ENCODE measurements at places on chromosomes 4 and X.
A peak's percentile ranks its signal among the peaks of the same experiment; 100 is the strongest.

DNA sequence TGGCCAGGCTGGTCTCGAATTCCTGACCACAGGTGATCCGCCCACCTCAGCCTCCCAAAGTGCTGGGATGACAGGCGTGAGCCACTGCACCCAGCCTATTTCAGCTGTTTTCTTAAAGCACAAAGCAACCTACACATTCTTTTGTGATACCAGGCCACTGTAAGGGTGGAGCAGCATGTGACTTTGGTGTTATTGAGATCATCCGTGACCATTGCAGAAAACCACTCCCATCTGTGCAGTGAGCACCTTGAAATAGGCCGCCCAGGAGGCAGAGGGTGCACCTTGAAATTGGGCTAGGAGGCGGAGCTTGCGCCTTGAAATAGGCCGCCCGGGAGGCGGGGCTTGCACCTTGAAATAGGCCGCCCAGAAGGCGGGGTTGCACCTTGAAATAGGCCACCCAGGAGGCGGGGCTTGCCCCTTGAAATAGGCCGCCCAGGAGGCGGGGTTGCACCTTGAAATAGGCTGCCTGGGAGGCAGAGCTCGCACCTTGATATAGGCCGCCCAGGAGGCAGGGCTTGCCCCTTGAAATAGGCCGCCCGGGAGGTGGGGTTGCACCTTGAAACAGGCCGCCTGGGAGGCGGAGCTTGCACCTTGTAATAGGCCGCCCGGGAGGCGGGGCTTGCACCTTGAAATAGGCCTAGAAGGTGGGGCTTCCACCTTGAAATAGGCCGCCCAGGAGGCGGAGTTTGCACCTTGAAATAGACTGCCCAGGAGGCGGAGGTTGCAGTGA, 9.0 kb upstream of the SLC25A6 start:
- DNase-seq, result peak; percentile 12

DNA sequence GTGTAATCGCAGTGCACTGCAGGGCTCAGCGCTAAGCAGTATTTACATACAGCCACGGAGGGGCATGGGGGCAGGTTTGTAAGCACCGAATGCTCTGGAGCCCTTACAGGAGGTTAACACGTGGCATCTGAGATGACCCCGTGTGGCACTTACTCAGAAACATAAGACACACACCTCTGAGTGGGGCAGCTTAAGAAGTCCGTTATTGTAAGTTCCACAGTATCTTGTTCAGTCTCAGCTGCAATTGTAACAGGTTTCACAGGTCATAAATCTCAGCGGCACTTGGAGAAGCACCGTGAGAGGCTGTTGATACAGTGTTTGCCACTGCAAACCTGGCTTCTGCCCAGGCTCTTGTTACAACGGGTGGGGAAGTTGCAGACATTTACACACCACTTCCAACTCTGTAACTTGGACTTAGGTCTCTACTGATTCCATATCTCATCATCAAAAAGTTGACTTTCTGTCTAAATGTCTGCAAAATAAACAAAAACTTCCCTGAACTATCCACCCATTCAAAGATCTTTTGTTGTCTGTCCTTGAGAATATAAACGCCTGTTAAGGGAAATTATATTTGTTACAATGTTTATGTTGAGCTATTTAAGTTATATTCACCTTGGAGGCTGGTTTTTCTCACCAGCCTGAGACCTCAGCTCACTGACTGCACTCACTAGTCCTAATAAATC, 10.3 kb downstream of the CPLX1 start:
- DNase-seq, result no peak

GRCh38 chr4:76969941-76970529, 20.5 kb downstream of the SEPTIN11 start:
- DNase-seq, result no peak

- DNase-seq, result no peak
Measured at GRCh38 chr4:114271031-114271430, 291.6 kb upstream of the ARSJ start.

DNA sequence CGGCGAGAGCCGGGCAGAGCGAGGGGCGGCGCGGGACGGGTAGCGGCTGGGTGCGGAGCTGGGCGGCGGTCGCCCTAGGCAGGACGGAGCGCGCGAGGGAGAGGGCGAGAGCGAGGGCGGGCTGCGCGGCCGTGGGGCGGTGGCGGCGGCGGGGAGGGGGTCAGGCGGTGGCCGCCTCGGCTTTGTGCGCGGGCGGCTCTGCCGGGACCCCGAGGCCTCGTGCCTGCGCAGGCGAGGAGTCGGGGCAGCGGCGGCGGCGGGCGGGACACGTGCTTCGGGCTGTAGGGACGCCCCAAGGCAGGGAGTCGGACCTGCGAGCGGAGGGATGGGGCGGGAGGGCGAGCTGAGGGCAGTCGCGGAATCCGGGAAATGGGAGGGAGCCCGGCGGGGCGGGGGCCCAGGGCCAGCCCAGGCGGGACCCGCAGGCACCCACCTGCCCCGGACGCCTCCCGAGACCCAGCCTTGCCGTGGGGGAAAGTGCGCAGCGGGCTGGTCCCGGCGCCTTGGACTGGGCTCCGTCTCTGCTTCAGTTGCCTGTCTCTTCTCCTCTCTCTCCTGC, 465 bp downstream of the BMPR1B start:
- DNase-seq, result peak; percentile 82

- no peak for DNase-seq
Measured at GRCh38 chrX:13876652-13877051, 59.8 kb upstream of the GPM6B start.

DNA sequence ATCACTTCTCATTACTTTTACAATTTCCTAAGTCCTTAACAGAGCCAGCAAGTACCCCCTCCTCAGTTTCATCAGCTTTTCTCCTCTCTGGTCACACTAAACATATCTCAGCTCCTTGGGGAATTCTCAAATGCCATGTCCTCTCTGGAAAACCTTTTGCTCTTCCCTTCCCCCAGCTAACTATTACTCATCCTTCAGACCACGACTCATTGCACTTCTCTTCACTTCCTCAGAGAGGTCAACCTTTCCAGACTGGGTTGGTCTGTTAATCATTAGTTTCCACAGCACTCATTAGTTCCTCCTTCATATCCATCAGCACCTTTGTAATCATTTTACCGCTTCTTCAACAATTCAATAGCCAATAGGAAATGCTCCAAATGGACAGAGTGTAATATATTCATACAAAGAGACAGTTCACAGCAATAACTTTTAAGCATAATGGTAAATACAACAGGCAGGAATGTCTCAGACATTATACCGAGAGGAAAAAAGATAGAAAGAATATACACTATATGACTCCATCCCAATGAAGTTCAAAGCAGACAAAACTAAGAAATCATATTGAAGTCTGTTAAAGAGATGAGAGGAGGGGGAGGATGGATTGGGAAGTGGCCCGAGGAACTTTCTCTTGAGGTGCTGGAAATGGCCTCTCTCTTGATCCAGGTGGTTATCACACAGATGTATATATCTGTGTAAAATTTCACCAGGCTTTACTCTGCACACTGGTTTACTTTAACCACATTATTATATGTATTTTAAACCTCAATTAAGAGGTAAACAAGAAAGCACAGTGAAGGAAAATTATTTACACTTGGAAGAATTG, 39.6 kb downstream of the DDX60L start:
- DNase-seq, result no peak

GRCh38 chr4:183185018-183185417, 86.0 kb downstream of the WWC2 start:
- DNase-seq, result no peak

DNA sequence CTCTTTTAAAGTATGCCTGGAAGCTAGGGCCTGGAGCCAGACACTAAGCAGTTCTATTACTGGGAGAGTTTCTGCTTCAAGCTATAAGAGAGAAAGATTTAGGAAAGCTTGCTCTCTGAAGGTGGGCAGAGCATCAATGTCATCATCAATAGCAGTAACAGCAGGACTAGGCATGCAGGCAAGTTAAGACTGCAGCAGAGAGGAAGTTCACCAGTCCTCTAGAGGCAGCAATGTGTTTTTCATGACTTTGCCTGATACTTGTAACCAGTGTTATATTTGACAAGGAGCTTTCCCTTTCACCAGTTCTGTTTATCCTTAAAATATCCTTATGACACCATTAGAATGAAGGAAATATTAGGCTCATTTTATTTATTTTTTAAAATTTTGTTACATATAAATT, 237.9 kb downstream of the KCTD8 start:
- DNase-seq, result no peak

- no peak for DNase-seq
Measured at GRCh38 chrX:8868070-8868773, 67.0 kb upstream of the FAM9A start.

DNA sequence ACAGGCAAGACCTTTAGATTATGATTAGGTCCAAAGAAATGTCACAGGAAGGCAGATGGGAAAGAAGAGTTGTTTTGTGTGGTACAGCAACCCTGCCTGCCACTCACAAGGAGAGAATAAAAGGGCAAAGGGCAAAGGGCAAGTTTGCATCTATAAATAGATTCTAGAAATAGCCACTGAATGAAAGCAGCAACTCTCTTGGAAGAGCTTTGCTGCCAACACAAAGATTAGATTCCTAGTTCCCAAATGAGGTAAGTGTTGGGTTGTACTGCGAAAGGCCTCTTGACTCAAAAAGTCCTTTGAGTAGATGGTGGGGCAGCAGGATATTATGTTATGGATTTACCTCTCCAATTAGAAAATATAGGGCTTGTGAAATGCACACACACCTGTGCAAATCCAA, 61.2 kb downstream of the MOSPD2 start:
- no peak for DNase-seq

- DNase-seq, result no peak
Measured at GRCh38 chrX:137044893-137045292, 11.1 kb upstream of the GPR101 start.

DNA sequence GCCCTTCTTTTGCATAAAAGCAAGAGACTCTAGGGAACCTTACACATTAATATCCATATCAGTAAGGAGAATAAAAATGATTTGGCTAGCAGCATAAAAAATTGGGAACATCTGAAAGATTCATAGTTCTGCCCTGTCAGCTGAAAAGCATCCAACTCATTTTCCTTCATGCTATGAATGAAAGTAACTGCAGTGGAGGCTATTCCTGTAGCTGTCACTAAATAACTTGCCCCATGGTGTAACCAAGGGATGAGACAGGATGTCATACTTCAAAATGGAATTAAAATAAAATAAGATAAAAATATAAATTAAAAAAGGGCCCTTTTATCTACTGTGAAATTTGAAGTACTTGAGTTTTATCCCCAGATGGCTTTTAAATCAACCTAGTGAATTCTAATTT, 878.8 kb downstream of the C4orf33 start:
- DNase-seq, result no peak

DNA sequence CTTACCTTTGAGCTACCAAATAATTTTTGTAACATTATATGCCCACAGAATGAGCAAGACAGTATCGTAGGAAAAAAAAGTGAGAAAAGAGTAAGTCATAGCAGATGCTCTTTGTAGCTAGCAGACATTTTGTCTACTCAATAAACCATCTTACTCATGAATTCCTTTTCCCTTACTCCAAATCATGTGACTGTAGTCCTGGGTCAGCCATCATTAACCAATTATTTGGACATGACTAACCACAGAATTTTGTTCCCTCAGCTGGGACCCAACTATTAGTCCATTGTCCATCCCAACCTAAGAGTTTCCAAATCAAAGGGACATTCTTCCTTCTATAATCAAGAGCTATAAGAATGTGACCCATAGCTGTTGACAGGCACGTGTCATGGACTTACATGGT, 11.4 kb downstream of the UBE2D3 start:
- no peak for DNase-seq

- DNase-seq, result no peak
Measured at GRCh38 chr4:54484383-54484782, 173.4 kb upstream of the KIT start.

GRCh38 chrX:85379174-85379907, at the start of gene POF1B:
Gene POF1B (minus strand): TSS chrX:85379665. CDS start chrX:85379454, 211 bp downstream.
- DNase-seq, result peak; percentile 2

- DNase-seq, result no peak
Measured at GRCh38 chr4:168587411-168588125, 90.7 kb downstream of the PALLD start.

GRCh38 chrX:104430742-104431119, 135.3 kb upstream of the IL1RAPL2 start:
- no peak for DNase-seq

GRCh38 chr4:27271555-27271954, 410.9 kb downstream of the STIM2 start:
- no peak for DNase-seq

DNA sequence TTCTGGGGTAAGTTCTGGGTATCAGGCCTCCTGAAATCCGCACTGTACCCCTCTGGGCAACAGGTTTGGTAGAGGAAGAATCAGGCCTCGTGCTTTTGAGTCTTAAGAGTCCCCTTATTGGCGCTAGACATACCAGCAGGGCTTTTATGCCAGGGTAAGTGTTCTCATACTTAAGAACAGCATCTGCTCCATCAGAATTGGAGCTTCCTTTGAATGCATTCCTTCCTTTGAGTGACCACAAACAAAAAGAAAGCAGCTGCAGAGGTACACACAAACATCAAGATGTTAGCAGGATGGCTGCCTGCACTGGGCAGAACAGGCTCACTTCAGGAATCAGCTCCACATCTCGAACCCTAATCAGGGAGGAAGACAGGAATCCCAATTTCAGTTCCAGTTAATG, 156.8 kb downstream of the MGST2 start:
- no peak for DNase-seq

GRCh38 chr4:57370691-57371090, 260.5 kb upstream of the IGFBP7 start:
- DNase-seq, result no peak

DNA sequence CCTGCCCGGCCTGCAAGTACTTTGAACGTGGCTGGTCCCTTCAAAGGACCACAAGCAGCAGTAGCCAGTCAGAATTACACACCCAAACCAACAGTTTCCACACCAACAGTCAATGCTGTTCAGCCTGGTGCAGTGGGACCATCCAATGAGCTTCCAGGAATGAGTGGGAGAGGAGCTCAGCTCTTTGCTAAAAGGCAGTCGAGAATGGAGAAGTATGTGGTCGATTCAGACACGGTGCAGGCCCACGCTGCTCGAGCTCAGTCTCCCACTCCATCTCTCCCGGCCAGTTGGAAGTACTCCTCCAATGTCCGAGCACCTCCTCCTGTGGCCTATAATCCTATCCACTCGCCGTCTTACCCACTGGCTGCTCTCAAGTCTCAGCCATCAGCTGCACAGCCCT, 104.4 kb upstream of the MYOZ2 start:
- no peak for DNase-seq

DNA sequence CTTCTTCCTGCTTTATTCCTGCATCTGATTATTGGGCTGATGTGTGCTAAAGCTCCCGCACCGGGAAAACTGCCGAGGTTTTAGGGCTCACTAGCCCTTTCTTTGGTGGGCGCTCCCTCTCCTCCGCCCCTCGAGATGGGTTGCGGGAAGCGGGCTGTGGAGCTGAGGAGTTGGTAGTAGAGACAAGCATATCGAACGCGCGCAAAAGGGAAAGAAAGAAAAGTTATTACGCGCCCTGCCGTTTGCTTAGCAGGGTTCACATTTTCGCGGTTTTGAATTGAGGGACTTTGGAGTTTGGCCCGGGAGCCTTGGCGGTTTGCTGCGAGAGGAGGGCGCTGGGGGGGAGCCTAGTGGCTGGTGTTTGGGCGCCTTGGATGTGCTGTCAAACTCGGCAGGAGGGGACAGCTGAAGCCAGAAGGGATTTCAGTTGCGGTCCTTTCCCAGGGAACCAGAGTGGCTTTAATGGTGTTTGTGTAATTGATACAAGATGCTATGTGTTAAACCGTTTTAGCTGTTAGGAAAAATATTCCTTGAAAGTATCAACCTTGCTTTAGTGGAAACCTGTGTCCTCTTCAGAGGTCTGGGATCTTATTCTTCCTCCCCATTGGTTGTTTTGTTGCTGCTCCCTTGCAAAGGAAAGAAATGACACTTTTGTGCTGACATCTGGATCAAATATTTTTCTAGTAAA, 1.1 kb downstream of the GAB1 start:
- DNase-seq, result peak; percentile 35

GRCh38 chr4:32631831-32632230, 1911.7 kb downstream of the PCDH7 start:
- DNase-seq, result no peak
